ENCODE measurements at places on chromosomes 5 and 9.

- no peak for DNase-seq
These were observed 10.9 kb upstream of the CLIC3 start for GRCh38 chr9:137007108-137007815.

DNA sequence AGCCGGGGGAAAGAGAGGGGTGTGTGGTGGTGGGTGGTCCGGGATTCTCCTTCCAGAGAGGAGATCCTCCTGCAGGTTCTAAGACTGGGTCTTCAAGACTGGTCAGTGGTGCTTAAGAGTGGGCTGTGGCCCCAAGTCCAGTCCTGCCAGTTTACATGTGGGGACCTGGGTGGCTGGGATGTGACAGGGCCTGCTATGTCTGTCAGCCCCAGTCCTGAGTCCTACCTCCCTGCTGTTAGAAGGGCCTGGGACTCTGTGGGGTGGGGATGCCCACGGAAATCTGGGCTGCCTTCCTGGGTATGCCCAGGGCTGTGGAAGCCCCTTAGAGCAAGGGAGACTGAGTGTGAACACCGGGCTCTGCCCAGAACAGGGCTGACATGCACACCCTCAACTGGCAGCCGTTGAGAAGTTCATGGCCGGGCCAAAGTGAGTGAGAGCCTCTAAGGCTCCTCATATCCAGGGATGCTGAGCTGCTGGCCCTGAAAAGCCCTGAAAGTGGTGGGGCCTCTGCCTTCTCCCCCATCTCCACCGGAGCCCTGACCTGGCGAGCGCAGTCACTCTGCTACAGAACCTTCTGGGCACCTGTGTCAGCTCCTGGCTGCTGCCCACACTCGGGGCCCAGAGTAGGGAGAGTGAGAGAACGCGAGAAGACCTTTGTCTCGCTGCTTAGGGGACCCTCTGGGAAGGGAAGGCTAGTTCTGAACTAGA is 1.7 kb downstream of the PHF2 start:
- DNase-seq: no peak

DNA sequence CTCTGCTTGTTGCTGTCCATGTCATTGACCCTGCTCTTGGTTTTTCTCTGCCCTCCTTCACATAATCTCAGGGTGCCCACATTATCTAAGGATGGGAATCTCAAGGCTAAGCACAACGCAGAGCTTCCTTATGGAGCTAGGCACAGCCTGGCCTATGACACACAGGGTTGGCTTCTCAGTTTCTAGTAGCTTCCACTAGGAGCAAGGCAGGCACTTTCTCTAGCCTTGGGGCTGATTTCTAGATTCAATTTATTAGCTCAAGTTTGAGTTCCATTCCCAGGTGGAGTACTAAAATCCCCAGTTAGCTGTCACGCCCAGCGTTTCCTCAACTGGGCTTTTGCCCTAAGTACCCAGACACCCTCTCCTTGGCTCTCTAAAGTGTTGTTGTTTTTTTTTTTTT is 12.4 kb downstream of the IL4 start:
- DNase-seq: no peak

- no peak for DNase-seq
These were observed 23.4 kb upstream of the PAM start for GRCh38 chr5:102731693-102732092.

GRCh38 chr9:121362813-121363621 is 7.0 kb downstream of the STOM start:
- no peak for DNase-seq

- no peak for DNase-seq
These were observed 182.0 kb downstream of the GRIA1 start for GRCh38 chr5:153672347-153673090.

GRCh38 chr9:112169368-112169767 is 5.7 kb downstream of the SUSD1 start:
- no peak for DNase-seq

DNA sequence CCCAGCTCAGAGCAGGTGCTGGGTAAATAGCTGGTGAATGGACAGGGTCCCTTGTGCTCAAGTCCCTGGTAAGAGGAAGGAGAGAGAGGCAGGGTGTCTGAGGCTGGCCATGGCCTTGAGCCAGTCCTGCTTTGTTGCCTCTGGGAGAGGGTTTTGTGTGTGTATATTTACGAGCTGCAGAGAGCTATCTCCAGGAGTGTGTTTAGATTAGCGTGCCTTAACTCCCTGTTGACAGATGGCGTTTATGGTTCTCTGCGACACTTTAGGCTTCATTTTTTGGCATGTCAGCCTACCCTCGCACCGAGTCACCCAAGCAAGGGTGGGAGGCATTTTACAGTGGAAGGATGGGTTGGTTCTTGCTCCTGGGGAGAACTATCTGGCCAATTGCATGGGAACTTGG is 22.2 kb downstream of the HMCN2 start:
- DNase-seq: no peak

- DNase-seq: no peak
These were observed 91.1 kb upstream of the CEP78 start for GRCh38 chr9:78144663-78145377.

All from kidney epithelial cell (primary cell).